ENCODE measurements at places on chromosomes 6 and 20. TPM values are rescaled to one million over a fixed set of nuclear protein-coding genes. Genes with fewer than 3 reads are reported as not detected.

The SPEF1 gene
- total RNA-seq, result 0.24 TPM

- no peak for DNase-seq
Measured at GRCh38 chr6:144106206-144106605, 10.8 kb upstream of the SF3B5 start.

GRCh38 chr20:52178691-52179090 lies 12.9 kb downstream of the ZFP64 start:
- no peak for DNase-seq

- DNase-seq, result no peak
Measured at GRCh38 chr6:10505529-10505928, 15.6 kb upstream of the GCNT2 start.

DNA sequence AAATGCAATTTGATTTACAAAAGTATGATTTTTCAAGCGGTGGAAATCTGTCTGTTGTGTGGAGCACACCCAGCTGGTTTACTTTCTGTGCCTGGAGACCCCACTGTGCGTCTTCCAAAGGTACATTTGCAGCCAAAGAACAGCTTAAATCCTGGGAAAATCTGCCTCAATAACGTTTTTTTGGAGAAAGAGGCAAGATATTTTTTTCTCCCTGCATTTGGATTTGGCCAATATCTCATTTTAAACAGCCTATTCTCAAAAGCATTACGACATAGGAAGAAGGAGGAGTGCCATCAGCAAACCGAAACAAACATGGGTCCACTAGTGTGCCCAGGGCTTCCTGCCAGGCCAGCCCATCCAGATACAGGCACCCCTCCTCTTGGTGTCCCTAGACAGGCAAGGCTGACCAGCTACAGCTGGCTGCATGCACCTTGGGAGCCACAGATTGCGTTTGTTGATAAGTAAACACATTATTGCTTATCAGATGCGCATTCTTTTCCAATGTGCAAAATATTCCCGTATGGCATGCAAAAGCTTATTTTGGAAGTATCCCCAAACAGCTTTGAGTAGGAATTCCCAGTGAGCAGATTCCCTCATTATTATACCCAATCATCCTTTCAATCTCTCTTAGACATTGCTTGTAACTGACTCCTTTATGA lies 184.5 kb upstream of the MARCKS start:
- DNase-seq, result no peak

GRCh38 chr20:47296950-47297349 lies 59.5 kb downstream of the ZMYND8 start:
- DNase-seq, result no peak

GRCh38 chr6:49519660-49520059 lies 19.9 kb downstream of the GLYATL3 start:
- DNase-seq, result no peak

The SLC22A2 gene
- total RNA-seq, result not detected

DNA sequence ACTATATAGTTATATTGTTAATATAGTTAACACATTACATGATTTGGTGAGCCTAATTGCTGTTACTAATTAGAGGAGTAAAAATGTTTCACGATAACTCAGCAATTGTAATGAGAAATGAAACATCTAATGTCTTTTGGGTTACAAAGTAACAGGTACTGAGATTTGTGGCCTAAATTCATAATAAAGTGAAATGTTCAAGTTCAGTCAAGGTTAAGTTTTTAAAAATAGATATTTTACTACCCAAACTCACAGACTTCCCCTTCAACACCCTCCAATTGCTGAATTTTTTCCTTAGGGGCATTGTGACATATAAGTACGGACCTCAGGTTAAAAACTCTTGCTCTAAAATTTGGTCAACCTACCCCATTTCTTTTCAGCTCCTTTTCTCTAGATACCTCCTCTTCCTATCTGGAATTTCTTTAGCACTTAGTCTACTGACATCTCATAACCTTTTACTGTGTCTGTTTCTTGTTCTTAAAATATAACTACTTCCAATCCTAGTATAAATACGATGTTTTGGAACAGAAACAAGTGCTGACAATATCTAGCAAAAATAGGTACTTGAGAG lies 112.3 kb upstream of the PRSS16 start:
- DNase-seq, result no peak

The SIRPB1 gene
- 1.1 TPM for total RNA-seq

The ADGRG6 gene
- total RNA-seq, result 0.51 TPM

DNA sequence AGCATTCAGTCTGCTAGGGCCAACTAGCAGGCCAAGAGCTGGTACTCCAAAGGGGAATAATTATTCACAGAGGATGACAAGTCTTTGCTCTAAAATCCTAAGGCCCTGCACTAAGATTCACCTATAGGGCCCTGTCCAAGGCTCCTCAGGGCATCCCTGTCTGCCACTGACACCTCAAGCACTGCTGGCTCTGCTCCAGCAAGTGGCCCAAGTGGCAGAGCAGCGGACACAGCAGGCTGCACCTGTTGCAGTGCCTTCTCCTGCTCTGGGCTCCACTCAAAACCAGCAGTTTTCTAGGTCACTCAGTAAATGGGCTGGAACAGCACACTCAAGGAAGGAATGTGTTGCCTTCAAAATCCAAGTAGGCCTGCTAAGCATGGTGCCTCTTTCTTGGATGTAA lies 36.4 kb upstream of the SMOC2 start:
- DNase-seq, result no peak

The ARMH2 gene
- not detected for total RNA-seq

The YTHDF1 gene
- 44.9 TPM for total RNA-seq

DNA sequence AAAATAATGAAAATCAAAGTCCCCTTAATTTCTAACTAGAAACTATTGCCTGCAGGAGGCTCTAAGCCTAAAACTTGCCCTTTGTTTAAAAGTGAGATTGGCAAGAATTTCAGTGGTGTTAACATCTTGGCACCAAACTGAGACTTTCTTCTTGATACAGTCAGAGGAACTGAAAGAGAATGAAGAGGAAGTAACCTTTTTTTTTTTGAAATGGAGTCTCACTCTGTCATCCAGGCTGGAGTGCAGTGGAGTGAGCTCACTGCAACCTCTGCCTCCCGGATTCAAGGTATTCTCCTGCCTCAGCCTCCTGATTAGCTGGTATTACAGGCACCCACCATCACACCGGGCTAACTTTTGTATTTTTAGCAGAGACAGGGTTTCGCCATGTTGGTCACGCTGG lies 3.6 kb downstream of the DOP1A start:
- DNase-seq, result no peak

- DNase-seq, result no peak
Measured at GRCh38 chr20:54017846-54018245, 52.5 kb downstream of the BCAS1 start.

Measured in osteocyte (in vitro differentiated cells).